ENCODE measurements at places on chromosomes 13 and 19. TPM values are rescaled to one million over a fixed set of nuclear protein-coding genes. Genes with fewer than 3 reads are reported as not detected.

DNA sequence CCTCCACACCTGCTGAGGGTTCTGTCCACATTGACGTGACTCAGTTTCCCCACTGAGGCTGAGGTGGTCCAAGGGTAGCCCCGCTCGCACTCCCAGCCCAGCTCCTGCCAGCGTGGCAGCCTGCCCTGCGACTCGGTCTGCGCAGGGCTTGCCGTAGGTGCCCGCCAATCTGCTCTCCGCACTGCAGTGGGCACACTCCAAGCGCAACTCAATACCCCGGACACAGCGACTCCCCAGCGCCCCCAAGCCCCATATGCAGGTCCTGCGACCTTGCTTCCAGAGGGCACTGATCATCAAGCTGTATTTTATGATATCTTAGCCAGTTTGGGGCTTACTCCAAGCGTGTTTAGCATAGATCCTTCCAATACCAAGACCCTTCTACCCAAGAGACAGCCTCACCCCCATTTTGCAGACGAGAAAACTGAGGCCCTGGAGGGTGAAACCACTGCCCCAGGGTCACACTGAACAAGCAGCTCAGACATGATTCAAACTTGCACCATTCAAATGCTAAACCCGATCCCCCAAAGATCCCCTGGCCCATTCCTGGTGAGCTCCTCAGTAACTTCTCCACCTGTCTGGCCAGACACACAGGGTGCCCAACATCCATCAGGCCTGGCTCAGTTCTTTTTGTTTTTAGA, 13.5 kb downstream of the PTPRS start:
- no peak for DNase-seq

DNA sequence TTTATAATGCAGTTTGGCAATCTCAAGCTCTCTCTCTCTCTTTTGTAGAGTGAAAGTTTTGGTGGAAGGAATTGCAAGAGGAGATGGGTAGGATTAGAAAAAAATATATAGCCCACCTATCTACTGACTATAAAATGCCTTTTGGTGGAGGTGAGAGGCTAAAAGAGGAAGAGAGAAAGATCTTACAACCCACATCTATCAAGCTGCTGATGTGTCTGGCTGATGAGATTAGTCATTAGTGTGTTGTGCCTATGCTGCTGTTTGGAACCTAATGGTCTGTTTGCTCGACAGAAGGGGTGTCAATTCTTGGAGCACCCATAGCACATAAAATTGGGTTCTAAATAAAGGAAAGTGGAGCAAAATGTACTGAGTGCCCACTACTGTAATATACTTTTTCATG, 411.0 kb downstream of the HS6ST3 start:
- no peak for DNase-seq

The ZGLP1 gene
- 2.6 TPM for total RNA-seq

DNA sequence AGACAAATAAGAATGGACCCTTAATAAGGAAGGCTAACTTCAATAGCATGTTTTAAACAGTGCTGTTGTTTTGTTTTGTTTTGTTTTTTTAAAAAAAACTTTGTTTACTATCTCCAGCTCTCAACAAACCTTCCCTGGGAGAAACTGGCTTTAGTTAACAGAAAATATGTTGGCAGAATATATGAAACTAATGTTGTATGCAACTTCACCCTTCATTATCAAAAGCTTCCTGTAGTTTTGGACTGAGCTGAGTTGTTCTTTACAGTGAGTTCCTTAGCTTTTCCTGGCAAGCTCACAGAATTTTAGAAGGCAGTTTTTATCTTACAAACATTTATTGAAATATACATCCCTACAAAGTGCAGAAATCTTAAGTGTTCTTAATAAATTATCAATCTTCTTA, 2480.7 kb upstream of the PCDH20 start:
- DNase-seq, result no peak

GRCh38 chr19:10654610-10655456, 687 bp downstream of the ILF3 start:
- no peak for DNase-seq

The GAPDHS gene
- not detected for total RNA-seq

- DNase-seq, result no peak
These were observed 4.6 kb upstream of the ZNF845 start for GRCh38 chr19:53328967-53329366.

DNA sequence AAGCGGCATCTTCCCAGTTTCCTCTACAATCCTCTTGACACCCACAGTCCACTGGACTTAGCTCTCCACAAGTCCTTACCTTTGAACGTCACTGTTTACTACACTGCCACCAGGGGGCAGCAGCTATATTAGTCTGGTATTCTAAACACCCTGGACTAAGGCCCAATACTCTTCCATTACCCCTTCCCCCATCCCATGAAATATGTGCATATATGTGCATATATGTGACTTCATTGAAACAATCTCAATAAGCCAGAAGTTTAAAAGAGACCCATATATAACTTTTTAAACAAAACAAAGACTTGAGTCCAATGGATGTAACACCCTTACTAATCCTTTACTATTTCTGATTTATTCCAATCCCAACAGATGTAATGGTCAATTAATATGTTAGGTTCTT, 15.5 kb downstream of the GGACT start:
- DNase-seq, result peak; percentile 35

- no peak for DNase-seq
These were observed 63.8 kb downstream of the VWA8 start for GRCh38 chr13:41897126-41897525.

DNA sequence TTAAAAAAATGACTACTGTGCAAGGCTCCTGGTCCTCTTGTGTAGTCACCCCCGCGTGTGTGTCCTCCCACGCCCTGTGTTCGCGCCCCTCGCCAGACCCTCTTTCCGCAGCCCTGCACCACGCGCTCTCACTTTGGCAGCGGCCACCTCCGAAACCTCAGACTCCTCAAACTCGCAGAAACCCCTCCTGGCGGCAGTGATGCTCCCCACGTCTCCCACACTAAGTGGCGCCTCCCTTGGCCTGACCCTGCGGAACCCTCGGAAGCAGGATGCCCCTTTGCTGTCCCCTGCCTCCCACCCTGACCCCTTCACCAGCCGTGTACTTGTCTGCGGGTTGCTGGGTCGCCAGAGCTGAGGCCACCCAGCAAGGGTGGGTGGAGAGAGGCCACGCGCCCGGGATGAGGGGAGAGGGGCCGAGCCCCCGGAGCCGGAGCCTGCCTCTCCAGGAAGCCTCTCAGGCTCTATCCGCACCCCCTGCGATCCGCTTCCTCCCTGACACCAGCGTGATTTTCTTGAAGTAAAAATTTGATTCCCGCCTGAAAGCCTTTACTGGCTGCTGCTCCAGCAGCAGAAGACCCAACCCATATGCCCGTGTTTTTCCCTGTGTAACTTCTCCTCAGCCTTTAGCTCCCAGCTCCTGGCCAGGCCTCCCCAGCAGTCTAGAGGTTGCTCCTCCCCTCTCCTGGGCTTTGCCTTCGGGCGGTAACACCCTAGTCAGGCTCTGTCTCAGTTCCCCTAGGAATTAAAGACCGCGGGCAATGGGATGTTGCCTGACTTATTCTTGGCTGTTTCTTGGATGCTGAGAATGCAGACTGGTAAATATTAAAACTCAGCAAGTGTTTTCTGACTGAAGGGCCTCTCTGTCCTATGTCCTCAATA, 55.2 kb downstream of the MIPEP start:
- no peak for DNase-seq

The CCDC8 gene
- total RNA-seq, result 41.6 TPM

The PSG1 gene
- total RNA-seq, result not detected

DNA sequence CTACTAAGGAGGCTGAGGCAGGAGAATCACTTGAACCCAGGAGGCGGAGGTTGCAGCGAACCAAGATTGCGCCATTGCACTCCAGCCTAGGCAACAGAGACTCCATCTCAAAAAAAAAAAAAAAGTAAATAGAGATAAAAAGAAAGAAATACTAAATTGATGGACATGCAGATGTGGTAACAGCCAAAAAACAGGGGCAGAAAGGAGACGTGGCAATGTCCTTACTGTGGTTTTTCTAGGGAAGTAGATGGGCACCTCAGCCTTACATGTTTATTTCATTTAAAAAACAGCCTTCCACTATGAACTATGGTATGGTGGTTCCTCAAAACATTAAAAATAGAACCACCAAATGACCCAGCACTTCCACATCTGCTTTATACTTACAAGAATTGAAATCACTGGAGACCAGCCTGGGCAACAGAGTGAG, 6.5 kb upstream of the EIF3G start:
- no peak for DNase-seq

DNA sequence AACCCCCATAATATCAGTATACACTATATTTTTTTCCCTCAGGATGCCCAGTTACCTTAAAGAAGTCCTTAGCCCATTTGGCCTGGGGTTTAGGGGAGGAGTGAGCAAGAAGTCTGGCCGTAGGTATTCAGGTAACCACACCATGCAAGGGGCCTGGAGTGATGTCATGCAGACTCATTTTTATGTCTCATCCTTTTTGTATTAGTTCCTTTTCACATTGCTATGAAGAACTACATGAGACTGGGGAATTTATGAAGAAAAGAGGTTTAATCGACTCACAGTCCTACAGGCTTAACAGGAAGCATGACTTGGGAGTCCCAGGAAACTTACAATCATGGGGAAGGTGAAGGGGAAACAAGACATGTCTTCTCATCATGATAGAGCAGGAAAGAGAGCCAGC, 12.2 kb downstream of the TPP2 start:
- DNase-seq, result peak; percentile 51

DNA sequence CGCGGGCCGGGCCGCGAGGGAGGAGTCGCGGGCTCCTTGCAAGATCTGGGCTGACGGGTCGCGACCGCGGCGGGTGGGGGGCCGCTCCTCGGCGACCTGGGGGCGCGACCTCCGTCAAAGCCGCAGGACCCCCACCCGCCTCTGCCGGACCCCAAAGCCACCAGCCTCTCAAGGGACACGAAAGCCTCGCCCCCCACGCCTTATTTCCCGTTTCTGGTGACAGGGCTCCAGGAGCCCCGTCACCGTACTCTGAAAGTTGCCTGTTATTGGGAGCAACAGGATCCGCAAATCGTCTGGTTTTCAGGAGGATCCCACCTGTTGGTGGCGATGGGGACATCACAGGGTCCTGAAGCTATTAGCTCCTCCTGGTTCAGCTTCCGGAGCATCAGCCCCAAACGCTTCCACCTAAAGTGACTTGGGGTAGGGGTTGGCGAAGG, 530 bp downstream of the MAU2 start:
- no peak for DNase-seq

- DNase-seq, result peak; percentile 93
These were observed 3.5 kb downstream of the STARD13 start for GRCh38 chr13:33281951-33282595.

DNA sequence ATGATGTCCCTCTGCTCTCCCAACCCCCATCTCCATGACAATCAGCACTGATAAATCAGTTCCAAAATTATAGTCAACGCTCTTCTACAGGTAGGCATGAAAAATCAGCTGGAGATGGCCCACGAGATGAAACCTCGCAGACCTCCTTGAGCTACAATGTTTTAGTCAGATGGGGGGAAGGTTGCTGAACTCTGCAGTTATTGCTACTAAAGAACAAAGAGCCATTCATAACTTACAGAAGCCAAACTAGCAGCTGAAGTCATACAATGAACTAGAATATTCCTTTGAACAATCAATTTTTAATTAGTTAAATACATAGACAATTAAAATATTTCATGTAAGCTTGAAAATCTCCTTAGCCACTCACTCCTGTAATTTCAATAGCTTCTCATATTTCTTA, 179.2 kb downstream of the NHLRC3 start:
- DNase-seq, result no peak

Measured in foreskin keratinocyte (primary cell).